ENCODE measurements at places on chromosomes 5 and 9.

DNA sequence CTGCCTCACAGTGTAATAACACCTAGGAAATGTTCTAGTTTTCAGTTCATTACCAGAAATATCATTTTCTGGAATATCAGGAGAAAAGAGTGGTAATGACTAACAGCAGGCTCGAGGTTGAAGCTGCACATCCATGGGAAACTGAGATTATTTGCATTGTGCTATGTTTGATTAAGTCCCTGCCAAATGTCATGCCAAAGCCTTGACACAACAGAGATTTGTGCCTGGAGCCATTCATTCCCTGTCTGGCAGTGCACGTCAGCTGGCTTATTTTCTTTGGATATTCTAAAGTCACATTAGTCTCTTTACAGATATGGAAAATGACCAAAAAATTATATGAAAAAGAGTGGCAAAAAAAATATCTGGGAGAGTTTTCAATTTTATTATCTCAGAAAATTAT lies 848.0 kb downstream of the PTPRD start:
- no peak for DNase-seq

GRCh38 chr5:52856564-52856963 lies 68.8 kb downstream of the ITGA1 start:
- peak; percentile 35 for DNase-seq

- no peak for DNase-seq
Measured at GRCh38 chr5:9282211-9282610, 263.7 kb downstream of the SEMA5A start.

DNA sequence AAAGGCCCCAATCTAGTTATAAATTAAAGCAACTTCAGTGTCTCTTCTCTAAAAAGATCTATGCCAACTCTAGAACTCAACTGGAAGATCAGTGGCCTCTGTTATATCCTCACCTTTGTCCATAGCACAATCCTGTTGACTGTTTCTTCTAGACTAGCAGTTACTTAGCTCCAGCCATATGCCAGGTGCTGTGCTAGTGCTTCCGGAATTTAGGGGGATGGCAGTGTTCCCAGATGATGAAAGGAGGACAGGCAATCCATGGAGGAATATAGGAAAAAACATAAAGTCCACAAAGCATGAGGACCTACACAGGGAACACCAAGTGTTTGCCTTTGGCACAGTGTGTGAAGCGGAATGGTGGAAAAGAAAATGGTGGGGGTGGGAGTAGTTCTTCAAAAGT lies 214.3 kb downstream of the MAPKAP1 start:
- no peak for DNase-seq

DNA sequence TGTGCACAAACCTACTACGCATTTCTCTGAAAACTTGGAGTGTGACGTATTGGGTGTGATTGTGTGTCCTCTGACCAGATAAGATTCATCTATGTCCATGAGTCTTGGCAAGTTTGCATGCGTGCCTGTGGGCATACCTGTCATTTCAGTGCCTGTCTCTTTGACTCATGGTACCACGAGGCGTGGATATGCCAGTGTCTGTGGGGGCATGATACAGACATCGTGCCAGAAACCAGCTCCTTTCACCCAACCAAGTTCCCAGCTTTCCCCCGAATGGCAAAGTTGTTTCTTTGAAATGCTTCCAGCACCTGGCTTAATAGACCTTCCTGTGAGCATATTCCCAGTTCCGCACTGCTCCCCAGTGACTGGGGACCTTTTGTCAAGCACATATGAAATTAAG lies 241.9 kb upstream of the MVB12B start:
- DNase-seq = no peak

DNA sequence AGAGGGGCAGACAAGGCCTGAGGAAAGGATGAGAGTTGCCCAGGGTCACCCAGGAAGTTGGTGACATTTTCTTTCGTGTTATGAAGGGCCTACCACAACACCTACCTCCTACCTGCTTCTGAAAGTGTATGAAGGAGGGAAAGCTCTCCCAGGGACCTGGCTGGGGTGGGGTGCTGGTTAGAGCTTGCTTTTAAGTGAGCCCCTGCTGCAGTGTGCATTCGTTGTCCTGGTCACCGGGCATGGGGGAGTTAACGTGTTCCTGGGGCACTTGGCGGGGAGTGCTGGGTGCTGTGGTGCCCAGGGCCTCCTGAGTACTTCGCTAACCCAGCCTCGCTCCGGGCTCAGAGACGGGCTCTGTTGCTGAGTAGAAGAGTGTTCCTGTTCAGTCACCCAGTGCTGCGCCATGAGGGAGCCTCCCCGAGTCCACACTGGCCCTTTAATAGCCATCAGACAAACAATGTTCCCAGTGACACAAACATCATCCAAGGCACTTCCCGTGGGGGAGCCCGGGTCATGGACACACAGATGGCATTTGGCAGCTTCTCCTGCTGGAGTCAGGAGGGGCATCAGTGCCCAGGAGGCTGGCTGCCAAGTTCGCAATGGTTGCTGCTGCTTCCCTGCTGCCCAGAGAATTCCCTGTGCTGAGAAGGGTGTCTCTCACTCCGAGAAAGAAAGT lies 85.7 kb downstream of the AMBP start:
- no peak for DNase-seq

- DNase-seq = no peak
Measured at GRCh38 chr5:83688281-83688680, 32.4 kb downstream of the HAPLN1 start.

DNA sequence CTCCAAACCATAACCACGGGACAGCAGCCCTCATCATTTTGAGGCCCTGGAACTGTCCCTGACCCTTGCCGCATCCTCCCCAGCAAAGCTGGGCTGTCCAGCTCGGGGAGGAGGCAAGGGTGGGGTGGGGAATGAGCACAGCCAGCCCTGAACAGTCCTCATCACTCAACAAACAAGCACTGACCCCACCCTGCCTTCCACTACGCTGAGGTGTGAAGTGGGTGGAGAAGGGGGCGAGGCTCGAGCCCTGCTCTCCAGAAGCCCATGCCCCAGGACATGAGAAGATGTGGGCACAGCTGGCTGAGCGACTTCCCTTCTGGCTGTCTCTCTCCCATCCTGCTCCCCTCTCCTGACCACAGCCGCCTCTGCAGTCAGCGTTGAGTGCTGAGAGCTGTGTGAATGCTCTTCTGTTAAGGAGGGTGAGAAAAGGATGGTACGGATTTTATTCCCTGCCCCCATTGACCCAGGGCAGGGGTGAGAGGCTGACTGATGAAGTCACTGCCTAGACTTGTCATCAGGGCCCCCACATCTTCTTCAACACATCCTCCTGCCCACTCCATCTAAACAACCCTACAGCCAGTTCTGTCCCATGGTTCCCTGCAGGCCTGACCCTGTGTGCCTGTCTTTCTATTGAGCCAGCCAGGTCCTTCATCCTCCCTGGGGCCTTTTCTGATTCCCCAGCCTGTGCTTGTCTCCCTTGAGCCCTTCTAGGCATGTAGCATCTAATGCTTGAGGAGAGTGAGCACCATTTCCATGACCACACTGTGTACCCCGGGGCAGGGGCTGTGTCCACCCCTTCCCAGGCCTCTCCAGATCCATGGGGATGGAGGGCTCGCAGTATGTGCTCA lies 276.0 kb downstream of the FSTL4 start:
- peak; percentile 32 for DNase-seq

DNA sequence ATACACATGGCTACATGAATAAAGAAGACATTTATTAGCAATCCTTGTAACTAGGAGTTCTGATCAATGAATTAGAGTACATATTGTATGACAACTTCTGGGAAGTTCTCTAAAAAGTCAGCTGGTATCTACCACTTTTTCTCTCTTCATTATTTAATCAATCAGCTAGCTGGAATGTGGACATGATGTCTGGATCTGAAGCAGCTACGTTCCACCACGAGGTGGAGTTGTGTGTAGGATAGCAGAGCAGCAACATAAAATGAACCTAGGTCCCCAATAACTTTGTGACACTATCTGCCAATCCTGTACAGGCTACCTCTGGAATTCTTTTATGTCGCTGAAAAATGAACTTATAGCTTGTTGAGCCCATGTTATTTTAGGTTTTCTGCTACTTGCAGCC lies 32.9 kb upstream of the ENTREP1 start:
- no peak for DNase-seq

GRCh38 chr9:99255651-99256050 lies 33.6 kb downstream of the SEC61B start:
- no peak for DNase-seq

DNA sequence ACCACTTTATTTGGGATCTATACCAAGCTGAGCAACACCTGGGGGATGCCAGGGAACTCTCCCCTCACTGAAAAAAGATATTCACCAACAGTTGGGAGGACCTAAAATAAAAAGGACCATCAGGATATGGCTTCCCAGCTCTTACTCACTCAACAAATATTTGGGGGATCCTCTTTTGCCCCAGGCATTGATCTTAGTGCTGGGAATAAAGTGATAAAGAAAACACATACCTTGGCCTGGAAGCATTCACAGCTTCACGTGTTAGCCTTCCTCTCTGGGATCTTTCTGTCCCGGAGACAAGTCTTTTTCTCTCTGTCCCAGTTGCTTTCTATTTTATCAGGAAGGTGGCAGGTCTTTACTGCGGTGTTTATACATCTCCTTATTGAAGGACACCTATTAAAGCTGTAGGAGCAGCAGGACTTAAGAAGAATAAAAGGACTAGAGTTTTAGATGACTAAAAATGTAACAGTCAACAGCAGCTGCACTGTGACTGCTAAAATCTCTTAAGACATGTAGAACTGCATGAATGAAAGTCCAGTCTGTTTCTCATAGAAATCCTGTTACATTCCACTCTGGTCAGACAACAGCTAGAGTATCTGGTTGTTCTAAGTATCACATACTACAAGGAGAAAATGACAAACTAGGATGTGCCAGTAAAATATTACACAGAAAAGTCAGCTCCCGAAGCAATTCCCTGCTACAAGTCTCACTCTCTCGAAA lies 90.0 kb upstream of the ITGA2 start:
- DNase-seq = no peak

DNA sequence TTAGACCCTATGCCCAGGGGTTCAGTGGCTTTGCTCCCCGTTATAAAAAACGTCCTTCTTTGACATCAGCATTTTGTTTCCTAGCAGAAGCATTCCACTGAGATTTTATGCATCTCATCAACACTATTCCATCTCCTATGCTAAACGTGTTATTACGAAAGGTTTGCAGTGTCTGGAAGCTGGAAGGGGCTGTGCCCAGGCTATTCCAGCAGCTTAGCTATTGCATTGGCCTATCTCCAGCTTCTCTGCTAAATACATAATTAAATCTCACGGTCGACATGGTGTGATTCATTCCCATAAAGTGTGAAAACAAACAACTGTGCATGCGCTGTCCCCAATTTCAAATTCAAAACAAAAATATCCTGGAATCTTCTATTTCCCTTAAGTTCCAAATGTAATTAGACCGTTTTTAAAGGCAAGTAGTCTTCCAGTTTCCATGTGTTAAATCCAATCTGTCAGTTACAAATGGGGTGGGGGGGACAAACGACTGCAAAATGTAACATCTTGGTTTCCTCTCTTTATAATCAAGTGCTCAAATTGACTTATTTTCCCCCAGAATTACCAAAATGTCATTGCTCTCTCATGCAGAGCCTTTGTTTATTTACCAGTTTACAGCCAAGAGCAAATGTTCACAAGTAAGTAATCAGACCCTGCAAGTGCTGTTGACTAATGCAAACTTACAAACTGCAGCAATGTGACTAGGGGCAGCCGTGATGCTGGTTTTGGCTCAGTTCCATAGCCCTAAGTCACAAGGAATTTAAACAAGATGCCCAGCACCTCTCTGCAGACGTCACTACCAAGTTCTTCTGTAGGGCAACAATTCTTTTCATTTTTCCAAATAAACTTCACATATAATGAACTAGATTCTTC lies 212.3 kb upstream of the RORB start:
- no peak for DNase-seq

GRCh38 chr5:102651466-102651865 lies 103.6 kb upstream of the PAM start:
- DNase-seq = no peak

- no peak for DNase-seq
Measured at GRCh38 chr9:131046093-131046380, 37.1 kb downstream of the LAMC3 start.

DNA sequence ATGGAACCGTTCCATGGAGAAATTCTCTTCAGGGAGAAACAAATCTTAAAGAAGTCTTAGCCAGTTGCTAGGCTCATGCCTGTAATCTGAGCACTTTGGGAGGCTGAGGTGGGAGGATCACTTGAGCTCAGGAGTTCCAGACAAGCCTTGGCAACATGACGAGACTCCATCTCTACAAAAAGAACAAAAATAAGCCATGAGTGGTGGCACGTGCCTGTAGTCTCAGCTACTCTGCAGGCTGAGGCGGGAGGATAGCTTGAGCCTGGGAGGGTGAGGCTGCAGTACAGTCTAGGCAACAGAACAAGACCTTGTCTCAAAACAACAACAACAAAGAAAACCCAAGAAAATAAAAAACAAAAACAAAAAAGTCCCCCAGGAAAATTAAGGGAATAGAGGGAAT lies 8.2 kb downstream of the HSPB3 start:
- no peak for DNase-seq

GRCh38 chr5:4208537-4208936 lies 612.9 kb downstream of the IRX1 start:
- DNase-seq = no peak

DNA sequence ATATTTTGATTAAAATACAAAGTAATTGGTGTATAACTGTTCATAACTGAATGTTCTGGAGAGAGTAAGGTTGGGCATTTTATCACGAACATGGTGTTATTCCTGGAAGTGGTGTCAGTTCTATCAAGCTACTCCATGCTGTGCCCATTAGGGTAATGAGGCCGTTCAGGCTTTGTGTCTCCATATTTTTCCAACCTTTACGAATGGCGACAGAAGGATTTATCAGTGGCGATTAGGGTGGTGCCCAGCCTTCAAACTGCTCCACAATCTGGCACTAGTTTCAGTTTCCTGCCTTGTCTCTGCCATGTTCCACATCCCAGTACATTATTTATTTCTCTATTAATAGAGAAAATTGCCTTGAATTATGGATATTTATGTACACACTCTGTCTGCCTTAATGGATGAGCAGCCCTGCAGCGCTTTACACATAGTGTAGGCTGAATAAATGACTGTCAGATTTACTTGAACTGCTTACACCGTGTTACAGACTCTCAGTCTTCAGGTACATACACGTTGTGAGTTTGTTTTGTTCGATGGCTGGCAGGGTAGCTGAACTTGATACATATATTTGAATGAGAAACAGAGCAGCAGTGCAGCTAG lies 23.9 kb upstream of the TMC1 start:
- DNase-seq = no peak

DNA sequence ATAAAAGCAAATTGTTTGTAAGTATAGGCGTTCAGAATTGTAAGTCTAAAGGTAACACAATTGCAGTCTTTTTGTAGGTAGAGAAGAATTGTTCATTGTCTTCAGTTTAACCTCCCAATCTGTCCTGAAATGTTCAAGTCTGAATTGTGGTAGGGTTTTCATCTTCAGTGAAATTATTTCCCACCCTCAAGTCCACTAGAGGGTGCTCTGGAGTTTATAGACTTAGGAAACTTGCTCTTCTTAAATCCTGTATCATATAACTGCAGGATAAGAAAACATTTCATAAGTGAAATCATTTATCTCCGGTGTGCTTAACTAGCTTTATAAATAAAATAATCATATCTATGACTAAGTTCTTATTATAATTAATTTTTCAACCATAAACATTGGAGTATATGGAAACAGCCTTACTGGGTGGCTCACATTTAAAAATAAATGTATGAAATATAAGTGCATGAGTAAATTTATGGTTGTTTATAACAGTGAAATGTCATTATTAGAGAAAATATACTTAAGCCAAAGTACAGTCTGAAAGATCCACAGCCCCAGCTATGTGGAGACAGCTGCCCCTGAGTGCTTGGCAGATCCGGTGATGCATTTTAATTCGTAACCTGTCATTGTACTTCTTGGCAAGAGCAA lies 182.4 kb upstream of the OTULINL start:
- DNase-seq = peak; percentile 56
